ENCODE measurements at places on chromosomes 6 and 20.

DNA sequence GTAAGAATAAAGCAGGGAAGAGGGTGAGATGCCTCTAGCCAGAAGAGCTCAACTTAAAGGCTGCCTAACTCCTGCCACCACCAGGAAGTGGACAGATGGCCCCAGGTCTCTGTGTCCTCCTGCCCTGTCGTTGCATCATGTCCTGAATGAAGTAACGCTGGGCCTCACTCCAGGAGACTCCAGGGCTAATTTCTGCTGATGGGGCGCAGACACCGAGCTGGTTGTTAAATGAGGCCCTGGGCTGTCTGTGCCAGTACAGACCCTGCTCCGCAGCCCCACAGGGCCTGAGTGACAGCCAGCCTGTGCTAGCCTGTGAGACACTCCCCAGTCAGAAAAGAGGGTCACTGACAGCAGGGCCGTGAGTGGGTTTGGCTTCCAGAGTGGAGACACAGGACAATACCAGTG is 6.5 kb downstream of the IP6K3 start:
- no peak for DNase-seq

DNA sequence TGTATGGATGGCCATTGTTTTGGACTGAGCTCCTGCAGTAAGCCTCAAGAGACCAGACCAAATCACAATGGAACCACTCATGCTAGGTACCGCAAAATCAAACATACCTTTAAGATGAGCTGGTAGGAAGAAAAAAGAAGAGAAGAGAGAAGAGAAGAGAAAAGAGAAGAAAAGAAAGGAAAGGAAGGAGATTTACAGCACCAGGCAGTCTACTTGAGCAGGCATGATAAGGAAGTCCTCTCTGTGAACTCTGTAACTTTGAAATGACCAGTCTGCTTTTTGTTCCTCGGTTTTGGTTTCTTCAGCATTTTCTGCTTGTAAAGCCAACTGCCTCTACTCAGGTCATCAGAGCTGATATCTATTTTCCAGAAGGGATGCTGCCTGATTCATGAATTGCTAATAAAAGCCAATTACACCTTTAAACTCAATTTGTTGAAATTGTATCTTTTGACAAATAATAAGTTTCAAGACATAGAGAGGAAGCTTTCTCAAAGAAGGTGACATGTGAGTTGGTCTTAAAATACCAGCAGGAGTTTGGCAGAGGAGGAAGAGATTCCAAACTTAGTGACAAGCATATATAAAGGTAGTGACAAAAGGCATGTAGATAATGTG is 134.3 kb downstream of the UNC5CL start:
- no peak for DNase-seq

DNA sequence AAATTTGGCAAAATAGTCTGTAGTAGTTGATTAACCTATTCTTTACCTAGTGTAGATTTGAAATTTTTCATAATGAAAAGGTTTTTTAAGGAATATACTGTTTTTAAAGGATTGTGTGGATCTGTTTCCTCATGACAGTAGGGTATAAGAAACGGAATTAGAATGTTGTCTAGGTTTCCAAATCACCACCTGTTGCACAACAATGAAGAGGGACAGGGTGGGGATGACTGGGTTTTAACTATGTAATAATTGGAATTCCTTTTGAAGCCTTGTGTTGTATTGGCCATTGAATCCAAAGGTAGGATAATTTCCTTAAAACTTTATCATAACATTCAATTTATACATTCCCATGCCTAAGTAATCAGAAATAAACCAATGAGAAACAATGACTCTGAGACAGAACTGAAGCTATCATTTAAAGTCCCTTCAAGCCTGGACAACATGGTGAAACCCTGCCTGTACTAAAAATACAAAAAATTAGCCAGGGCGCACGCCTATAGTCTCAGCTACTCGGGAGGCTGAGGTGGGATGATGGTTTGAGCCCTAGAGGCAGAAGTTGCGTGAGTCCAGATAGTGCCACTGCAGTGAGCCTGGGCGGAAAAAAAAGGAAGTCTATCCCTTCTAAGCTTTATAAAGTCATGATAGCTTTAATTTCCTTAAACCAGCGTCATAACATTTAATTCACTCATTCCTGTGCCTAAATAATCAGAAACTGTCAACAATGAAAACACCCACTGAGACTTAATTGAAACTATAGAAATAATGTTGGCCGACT is 18.3 kb upstream of the SLC17A5 start:
- DNase-seq: no peak

- DNase-seq: no peak
Measured at GRCh38 chr6:81900616-81901015, 148.1 kb upstream of the TENT5A start.

GRCh38 chr6:150128425-150128824 is 14.4 kb upstream of the PPP1R14C start:
- DNase-seq: no peak

DNA sequence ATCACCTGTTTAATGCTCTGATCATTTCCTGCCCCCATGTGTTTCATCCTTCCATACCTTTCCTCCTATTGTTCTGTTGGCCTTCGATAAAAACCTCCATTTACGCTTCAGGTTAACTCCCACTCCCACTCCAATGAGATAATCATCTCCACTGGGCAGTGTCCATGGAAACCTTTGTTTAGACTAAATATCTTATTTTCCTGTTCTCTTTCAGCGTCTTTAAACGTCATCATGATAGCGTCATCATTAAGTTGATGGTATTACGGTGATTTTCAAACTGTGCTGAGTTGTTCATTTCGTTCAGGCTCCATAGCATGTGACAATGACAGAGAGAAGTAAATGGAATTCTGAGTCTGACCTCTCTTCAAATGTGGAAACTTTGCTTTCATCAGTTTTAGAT is 970.5 kb upstream of the SLC35B3 start:
- DNase-seq: no peak

- DNase-seq: no peak
Measured at GRCh38 chr6:54057058-54057457, 54.2 kb upstream of the MLIP start.

DNA sequence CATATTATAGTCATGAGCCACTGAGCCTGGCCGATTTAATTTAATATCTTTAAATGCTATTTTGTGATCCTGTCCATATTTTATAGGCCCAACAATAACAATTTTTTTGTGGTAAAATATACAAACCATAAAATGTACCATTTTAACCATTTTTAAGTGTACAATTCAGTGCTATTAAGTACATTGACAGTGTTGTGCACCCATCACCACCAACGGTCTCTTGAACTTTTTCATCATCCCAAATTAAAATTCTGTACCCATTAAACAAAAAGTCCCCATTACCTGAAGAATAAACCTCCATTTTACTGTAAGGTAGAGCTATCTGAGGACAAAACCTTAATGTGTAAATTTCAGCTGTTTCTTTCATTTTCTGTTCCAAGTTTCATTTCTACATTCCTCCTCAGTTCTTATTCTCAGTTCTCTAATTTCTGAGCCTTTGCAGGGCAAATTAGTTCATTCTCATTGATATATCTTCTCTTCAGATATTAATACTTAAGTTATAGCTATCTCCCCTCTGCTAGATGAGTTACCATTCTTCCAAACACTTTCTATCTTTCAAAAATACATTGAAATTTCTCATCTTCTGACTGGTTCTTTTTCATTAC is 10.3 kb downstream of the MTO1 start:
- no peak for DNase-seq

Data from GF-D8 (cell line).